HepG2 (cell line): ENCODE measurements at places on chromosomes 5 and 9. TPM values are rescaled to one million over a fixed set of nuclear protein-coding genes. Genes with fewer than 3 reads are reported as not detected.

The OSMR gene
- 86.5 and 94.3 TPM in 2 replicates for polyA plus RNA-seq

The TMEM171 gene
- polyA plus RNA-seq, result 0.12 TPM in 1 of 2 replicates, not detected in the other

The ACTL7B gene
- 0.07 and 0.11 TPM in 2 replicates for polyA plus RNA-seq

The DNAH5 gene
- 0.09 and 0.12 TPM in 2 replicates for polyA plus RNA-seq

The PPP2R2B gene
- polyA plus RNA-seq, result not detected in 2 replicates

The ITK gene
- 0.01 TPM in 1 of 2 replicates, not detected in the other for polyA plus RNA-seq

The NMUR2 gene
- polyA plus RNA-seq, result not detected in 2 replicates

The PCYOX1L gene
- 3.7 and 5.6 TPM in 2 replicates for polyA plus RNA-seq

The ENTPD8 gene
- 0.26 and 0.38 TPM in 2 replicates for polyA plus RNA-seq
